ENCODE measurements at places on chromosomes 1 and 21. TPM values are rescaled to one million over a fixed set of nuclear protein-coding genes. Genes with fewer than 3 reads are reported as not detected.

The DYNLT4 gene
- total RNA-seq: 0.39 TPM

The FOXO6 gene
- total RNA-seq: 0.15 TPM

The IL12RB2 gene
- 0.67 TPM for total RNA-seq

The S100B gene
- total RNA-seq: not detected

GRCh38 chr1:54348700-54349021 is 57.5 kb downstream of the SSBP3 start:
- no peak for DNase-seq

- no peak for DNase-seq
Observed at GRCh38 chr1:5191470-5191869, 537.1 kb downstream of the AJAP1 start.

DNA sequence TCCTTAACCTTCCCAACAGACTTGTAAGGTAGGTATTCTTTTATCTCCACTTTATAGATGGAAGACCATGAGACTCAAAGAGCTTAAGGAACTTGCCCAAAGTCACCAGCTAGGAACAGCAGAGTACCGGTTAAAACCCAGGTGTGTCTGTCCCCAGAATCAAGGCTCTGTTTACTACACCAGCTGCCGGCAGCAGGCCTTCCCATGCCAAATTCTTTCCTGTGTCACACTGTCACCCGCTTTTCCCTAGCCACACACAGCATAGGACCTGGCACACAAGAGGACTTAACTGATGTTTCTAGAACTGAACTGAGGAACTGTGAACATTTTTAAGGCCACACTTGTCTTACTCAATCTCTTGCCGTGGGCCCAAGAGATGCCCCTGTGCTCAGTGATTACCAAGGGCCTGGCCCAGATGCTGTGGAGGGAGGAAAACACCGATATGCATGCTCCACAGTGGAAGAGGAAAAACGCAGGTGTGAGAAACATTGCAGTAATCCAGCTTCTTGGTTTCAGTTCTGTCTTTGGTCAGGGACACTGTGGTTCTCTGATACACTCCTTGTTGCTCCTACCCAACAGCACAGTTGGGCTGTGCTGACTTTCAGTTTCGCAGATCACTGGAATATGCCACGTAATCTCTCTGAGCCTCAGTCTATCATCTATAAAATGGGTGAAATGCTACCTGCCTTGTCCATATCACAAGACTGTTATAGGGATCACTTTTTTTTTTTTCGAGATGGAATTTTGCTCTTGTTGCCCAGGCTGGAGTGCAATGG is 13.9 kb upstream of the LY9 start:
- DNase-seq: peak; percentile 91

- DNase-seq: no peak
Observed at GRCh38 chr1:197485790-197486189, 217.7 kb downstream of the CRB1 start.

DNA sequence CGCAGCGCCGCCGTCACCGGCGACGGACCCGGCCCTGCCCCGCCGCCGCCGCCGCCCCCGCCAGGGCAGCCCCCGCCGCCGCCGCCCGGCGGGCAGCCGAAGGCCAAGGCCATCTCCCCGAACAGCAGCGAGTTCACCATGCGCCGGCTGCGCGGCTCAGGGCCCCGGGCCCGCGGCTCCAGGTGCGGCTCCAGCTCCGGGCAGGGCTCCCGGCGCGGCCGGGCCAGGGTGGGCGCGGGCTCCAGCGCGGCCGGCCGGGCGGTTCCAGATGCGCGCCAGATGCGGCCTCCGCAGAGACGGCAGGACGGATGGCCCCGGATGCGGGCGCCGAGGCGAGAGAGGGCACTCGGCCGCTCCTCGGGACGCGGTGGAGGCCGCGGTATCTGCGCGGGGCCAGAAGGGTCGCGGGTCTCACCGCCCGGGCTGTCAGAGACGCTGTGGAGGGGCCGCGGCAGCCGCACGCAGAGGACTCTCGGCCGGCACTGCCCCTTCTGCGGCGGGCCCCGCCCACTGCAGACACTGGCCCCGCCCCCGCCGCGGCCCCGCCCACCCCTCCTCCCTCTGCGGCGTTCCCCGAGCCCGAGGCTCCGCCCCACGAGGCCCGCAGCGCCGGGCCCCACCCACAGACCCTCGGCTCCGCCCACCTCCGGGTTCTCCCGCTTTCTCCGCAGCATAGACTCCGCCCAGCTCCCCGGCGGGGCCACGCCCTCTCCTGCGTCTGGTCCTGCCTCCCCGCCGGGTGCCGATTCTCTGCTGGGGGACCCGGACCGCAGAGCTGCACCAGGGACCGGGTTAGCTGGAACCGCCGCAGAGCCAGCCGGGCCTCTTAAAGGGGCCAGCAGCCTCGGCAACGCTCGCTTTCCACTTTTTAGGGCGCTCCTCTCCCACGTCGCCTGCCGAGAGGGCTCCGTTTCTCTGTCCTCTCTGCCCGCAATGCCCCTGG is at the start of gene IFFO2:
TSS of gene IFFO2 (minus strand) at position 484 of the 943 bp plus-strand sequence. CDS start at position 140, 344 bp downstream.
- DNase-seq: peak; percentile 97

- no peak for DNase-seq
Observed at GRCh38 chr1:30688920-30689794, 34.2 kb downstream of the MATN1 start.

- peak; percentile 67 for DNase-seq
Observed at GRCh38 chr1:225962440-225962975, 21.5 kb upstream of the LEFTY2 start.

All from B cell (primary cell).